ENCODE measurements at places on chromosomes 5 and 9. TPM values are rescaled to one million over a fixed set of nuclear protein-coding genes. Genes with fewer than 3 reads are reported as not detected.

GRCh38 chr9:98316445-98317133, 61.1 kb upstream of the TBC1D2 start:
- no peaks in the 10 kb centered on the region for H3K4me1 ChIP-seq
- DNase-seq = no peak
- no peaks in the 10 kb centered on the region for H3K27me3 ChIP-seq
- H3K27ac ChIP-seq = no peak overlapping the region
- H3K4me3 ChIP-seq = no peak overlapping the region
- H3K36me3 ChIP-seq = no peaks in the 10 kb centered on the region

DNA sequence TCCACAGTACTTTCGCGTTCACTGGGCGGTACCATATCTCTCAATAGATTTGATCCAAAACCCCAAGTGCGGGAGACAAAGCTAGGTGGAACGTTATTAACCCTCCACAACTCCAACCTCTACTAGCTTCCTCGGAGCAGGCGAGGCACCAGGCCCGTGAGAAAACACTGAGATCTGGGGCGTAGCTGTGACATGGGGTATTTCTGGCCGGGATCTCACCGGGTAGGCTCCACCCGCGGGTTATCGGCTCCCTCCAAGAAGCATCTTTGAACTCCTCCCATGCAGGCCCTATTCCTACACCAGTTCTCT, 350 bp upstream of the SLC25A46 start:
- no peak for DNase-seq
- no peaks in the 10 kb centered on the region for H3K36me3 ChIP-seq
- H3K27me3 ChIP-seq = no peaks in the 10 kb centered on the region
- peak overlapping the region; percentile 95 for H3K27ac ChIP-seq

GRCh38 chr5:57488215-57488955, 5.8 kb upstream of the ACTBL2 start:
- no peaks in the 10 kb centered on the region for H3K36me3 ChIP-seq
- H3K27me3 ChIP-seq = no peaks in the 10 kb centered on the region
- no peak overlapping the region for H3K4me3 ChIP-seq
- no peak overlapping the region for H3K27ac ChIP-seq
- no peak for DNase-seq

GRCh38 chr9:71549023-71549422, 219.3 kb downstream of the CEMIP2 start:
- no peak for DNase-seq
- H3K27ac ChIP-seq = no peak overlapping the region
- no peak overlapping the region for H3K4me3 ChIP-seq
- no peaks in the 10 kb centered on the region for H3K27me3 ChIP-seq
- H3K36me3 ChIP-seq = no peaks in the 10 kb centered on the region

GRCh38 chr9:123121457-123121856, 88.0 kb downstream of the GPR21 start:
- no peak overlapping the region for H3K4me3 ChIP-seq
- H3K4me1 ChIP-seq = no peaks in the 10 kb centered on the region
- H3K36me3 ChIP-seq = no peaks in the 10 kb centered on the region
- H3K27ac ChIP-seq = no peak overlapping the region
- DNase-seq = no peak

DNA sequence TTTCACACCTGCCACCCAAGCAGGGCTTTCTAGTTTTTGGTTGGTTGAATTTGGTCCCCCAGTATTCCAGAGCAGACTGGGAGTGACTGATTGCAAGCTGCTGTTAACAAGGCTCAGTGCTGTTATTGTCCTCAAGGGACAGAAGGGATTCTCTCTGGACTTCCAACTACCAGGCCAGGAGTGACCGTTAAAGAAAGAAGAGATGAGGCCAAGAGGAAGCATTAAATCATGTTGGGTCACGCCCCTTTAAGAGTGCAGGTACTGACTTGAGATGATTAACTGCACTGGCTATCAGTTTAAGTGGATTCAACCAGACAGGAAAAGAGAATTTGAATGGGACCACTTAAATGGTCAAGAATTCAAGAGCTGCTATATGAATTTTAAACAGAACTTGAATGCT, 220.8 kb upstream of the PCSK5 start:
- H3K27ac ChIP-seq = no peak overlapping the region
- H3K36me3 ChIP-seq = no peaks in the 10 kb centered on the region
- H3K4me1 ChIP-seq = no peaks in the 10 kb centered on the region
- no peak for DNase-seq

GRCh38 chr5:51013036-51013435, 346.6 kb downstream of the PARP8 start:
- no peak overlapping the region for H3K4me3 ChIP-seq
- DNase-seq = peak; percentile 25
- H3K4me1 ChIP-seq = peaks cover 7% of the 10 kb centered on the region
- no peak overlapping the region for H3K27ac ChIP-seq

GRCh38 chr5:1643651-1644392, 120.1 kb upstream of the LPCAT1 start:
- H3K27ac ChIP-seq = no peak overlapping the region
- no peaks in the 10 kb centered on the region for H3K36me3 ChIP-seq
- peaks cover 22% of the 10 kb centered on the region for H3K4me1 ChIP-seq
- peaks cover 8% of the 10 kb centered on the region for H3K27me3 ChIP-seq

DNA sequence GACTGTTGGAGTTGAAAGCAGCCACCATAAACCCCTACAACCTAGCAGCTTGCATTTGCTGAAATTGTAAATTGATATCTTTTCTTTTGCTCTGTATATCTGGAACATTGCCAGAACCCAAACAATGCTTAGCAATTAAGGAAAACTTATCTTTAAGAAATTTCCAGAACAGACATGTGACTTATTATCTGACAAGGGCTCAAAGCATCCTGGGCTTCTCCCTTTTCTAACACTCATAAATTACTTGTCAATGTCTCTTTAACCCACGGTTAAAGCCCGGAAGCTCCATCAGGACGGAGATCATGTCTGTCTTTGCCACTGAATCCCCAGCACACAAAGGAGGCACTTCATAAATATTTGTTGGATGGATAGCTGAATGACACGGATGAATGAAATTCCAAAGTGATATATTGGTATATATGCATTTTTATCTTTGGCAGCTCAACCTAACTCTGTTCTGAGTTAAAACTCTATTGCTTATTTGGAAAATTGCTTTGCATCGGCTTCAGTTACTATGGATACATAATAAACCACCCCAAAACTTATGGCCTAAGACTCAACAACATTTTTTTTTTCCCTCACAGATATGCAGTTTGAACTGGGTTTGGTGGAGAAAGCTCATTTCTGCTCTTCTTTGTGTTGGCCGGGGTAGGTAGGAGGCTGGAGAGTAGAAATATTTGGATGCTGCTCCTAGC, 103.1 kb upstream of the CLINT1 start:
- DNase-seq = peak; percentile 29
- H3K4me1 ChIP-seq = peaks cover 11% of the 10 kb centered on the region
- no peak overlapping the region for H3K27ac ChIP-seq
- H3K4me3 ChIP-seq = no peak overlapping the region
- H3K27me3 ChIP-seq = no peaks in the 10 kb centered on the region

- no peak overlapping the region for H3K27ac ChIP-seq
- H3K27me3 ChIP-seq = no peaks in the 10 kb centered on the region
- DNase-seq = peak; percentile 29
Observed at GRCh38 chr9:88090151-88090581, 48.1 kb downstream of the SPATA31C2 start.

DNA sequence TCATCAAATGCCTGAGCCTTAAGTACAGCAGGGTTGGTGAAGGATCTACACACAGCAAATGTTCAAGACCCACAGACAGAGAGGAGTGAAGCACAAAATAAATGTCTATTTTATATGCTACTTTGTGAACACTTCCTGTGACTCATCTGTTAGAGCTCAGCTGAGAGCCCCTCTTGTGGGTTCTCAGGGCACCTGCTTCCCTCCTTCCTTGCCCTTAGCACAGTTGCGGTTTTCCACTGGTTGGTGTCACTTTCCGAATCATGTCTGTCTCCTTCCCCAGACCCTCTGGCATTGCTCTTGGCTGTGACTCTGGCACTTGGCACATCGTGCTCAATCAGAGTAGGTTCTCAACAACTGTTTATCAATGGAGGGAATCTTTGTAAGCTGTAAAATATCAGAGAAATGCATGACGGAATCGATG, 128.5 kb upstream of the STC2 start:
- H3K27ac ChIP-seq = no peak overlapping the region
- DNase-seq = no peak
- H3K4me1 ChIP-seq = no peaks in the 10 kb centered on the region
- no peaks in the 10 kb centered on the region for H3K36me3 ChIP-seq
- no peak overlapping the region for H3K4me3 ChIP-seq
- no peaks in the 10 kb centered on the region for H3K27me3 ChIP-seq

IFNK gene
- not detected for total RNA-seq

MAML1 gene
- 16.0 TPM for total RNA-seq

Measured in stomach (tissue), 19 donors.